Activated CD4-positive, alpha-beta T cell treated with anti-CD3 and anti-CD28 coated beads for 1 hour (primary cell): ENCODE measurements at places on chromosomes 16 and 17.

DNA sequence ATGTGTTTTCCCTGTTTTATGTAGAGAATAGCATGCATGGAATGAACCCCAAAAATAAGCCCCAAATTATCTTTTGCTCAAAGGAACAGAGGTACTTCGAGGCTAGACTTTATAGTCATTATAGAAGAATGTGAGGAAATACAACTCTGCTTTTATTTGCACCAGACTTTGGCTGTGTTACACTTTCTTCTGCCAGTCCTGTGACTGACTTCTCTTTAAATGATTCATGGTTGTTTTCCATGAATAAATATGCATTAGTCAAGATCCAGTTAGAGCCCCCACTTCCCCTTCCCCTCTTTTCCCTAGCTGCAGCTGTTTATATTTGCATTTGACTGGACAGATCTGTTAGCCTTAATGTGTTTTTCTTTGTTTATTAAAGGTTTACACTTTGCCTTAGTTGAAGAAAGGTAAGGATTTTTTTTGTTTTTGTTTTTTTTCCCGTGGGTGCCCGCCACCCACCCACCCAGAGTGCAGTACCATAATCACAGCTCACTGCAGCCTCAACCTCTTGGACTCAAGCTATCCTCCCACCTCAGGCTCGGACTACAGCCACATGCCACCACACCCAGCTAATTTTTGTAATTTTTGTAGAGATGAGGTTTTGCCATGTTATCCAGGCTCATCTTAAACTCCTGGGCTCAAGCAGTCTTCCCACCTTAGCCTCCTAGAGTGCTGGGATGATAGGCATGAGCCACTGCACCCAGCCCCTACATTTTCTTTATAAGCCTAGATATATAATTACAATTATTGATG lies 152.6 kb downstream of the CYB561 start:
- DNase-seq, result no peak

DNA sequence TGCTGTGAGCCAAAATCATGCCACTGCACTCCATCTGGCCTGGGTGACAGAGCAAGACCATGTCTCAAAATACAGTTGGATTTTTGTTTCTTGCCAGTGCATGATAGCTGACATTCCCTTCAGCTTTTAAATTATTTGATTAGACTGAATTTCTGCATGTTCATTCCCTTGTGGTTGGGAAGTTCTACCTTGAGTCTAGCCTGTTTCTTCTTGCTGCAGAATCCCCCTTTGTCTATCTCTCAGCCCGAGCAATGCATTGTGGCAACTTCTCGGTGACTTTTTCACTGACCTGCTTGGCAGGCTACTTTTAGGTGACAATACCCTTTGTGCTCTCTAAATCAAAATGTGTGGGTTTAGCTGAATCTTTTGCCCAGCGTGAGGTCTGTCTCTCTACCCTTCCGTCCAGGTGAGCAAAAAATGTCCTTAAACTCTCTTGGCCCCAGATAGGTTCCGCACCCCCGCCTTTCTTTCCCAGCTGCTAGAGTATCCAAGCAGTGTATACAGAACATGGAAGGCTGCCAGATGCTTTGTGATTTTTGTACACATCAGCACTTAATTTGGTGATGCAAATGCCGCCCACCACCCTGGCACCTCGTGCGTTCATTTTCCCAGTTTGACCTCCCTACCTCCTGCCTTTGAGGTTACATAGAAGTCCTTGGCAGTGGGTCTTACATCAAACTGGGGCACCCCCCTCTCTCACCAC lies 130.2 kb downstream of the ABCC6 start:
- DNase-seq, result no peak

GRCh38 chr16:57590654-57591085 lies 37.8 kb upstream of the ADGRG1 start:
- no peak for DNase-seq

DNA sequence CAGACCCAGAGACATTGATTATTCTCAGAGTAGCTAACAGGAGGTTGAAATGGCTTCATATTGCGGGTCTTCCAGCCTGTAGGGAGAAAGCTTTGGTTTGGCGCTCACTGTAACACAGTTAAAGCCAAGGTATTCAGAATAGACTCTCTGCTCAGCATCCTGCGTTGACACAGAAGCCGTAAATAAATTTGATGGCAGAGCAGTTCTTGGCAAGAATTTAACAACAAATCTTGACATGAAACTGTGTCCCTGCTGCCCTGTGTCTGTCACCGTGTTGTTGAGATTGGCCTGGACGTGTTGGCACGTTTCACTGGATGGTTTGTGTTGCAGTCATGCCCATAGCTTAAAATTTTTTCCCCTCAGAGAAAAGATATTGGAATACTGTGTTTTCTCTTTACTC lies 359.6 kb downstream of the SNX29 start:
- no peak for DNase-seq

- DNase-seq, result no peak
Measured at GRCh38 chr16:50489182-50489581, 59.0 kb upstream of the NKD1 start.

- no peak for DNase-seq
Measured at GRCh38 chr17:57512258-57512657, 232.8 kb downstream of the CCDC182 start.

DNA sequence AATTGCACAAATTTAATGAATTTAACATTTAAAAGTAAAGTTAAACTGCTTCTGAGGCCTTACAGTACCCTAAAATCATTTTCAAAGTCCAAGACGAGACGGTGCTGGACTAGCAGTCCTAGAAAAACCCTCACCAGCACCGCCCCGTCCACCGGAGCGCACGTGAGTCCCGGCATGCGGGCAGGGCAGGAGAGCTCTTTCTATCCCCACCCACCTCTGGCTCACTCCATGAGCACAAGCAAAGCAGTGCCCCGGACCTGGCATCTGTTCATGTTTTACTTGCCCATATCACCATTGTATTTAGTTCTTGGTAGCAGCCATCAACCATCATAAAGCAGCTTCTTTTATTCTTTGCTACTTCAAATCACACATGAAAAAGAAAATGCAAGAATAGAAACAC lies 41.7 kb downstream of the ANKRD11 start:
- no peak for DNase-seq

DNA sequence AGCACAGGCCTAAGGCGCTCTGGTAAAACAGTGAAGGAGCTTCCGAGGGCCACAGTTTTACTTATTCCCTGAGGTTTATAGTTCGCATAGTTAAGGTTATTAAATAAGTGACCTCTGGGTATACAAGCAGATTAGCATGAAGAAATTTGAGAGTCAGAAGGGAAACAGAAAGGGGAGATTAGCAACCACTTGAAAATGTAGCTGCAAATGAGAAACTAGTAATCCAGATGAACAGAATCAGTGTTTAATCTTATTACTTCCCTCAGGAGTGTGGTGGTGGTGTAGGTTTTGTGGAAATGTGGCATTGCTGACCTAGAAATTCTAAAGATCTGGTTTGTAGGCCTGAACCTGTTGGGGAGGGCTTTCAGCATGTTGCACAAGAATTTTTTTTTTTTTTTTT lies 130.4 kb downstream of the CCDC182 start:
- no peak for DNase-seq

- DNase-seq, result no peak
Measured at GRCh38 chr17:40290629-40291280, 3.1 kb downstream of the CDC6 start.

DNA sequence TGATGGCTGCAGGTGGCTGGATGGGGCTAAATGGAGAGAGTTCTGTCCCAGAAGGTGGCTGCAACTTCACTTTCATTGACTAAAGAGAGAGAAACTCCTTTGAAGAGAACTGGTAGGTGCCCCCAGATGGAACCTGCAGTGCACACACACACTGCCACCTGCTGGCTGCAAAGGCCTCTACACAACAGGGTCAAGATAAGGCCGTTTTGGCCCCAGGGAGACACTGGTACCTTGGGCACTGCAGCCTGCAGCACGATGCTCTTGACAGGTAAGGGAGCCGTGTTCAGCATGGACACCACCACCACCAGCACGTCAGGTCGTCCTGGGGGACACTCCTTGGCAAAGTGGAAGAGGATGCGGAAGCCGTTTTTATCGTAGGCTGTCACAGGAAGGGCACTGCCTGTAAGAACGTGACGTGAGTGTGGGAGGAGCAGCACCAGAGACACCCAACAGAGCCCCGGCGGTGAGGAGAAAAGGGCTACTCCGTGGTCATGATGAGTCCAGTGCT lies 22.7 kb downstream of the GGA3 start:
- DNase-seq, result peak; percentile 31
